Cortex of kidney (tissue), 1 donor: ENCODE measurements at places on chromosomes 5 and 9.

DNA sequence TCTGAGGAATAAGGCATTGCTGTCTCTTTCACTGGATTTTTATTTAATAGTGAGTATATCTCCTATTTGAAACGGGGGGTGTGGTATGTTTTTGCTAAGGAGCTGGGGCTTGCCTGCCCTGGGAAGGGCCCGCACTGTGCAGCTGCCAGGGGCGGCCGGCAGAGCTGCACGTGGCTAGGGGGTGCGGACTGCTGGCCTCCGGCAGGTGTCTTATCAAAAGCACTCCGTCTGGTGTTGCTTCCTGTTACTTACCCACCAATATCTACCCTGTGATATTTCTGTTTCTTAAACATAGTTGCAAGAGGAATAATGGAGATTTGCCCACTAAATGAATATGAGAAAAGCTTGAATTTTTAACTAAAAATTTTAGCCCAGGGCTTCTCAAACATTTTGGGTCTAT is 232.0 kb downstream of the IRX1 start:
- no peak for DNase-seq

GRCh38 chr5:74949976-74950375 is 83.8 kb upstream of the FAM169A start:
- DNase-seq = no peak

DNA sequence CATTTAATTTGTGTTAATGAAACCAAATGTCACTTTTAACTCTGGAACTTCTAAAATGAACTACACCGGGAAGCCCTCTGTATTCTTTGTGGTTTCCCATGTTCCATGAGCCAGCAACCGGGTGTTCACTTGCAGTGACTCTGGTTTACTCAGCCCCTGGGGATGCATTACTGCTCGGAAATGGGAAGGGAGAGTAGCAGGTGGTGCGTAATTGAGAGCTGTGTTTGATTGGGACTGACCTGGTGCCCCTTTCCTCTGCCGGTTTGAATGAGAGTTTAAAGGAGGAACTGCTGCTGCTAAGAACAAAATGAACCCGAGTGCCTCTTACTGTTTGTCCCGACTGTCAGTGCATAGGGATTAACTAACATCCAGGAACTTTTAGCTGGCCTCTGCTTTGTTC is 100.1 kb upstream of the DHFR start:
- DNase-seq = no peak

DNA sequence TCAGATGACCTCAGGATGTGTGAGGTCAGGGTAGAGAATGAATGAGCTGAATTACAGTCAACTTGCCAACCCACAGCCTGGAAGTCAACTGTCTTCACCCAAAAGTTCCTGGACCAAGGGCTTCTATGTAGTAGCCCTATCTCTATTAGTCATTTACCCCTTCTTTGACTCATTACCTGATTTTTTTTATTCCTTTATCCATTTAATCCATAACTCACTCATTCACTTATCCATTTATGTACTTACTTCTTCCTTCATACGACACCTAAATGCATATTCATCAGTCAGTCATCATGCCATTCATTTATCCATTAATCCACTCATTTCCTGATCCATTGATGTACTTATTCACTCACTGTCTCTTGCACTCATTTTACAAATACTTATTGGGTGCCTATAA is 212.7 kb downstream of the PAPPA start:
- no peak for DNase-seq

DNA sequence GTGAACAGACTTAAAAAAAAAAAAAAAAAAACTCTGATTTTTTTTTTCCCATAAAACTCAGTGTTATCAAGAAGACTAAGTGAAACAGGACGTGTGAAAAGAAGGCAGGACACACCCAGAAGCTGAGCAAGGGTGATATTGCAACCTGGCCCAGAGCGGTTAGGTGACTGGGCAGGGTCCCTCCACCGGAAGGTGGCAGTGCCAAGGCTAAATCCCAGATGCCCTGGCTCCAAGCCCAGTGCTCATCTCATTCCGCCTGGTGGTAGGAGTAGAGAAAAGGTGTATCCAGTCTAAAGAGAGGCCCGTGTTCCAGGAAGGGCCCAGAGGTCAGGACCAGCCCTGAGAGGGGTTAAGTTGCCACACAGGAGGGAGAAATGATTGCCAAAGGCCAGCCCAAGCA is 51.5 kb upstream of the SAP30L start:
- DNase-seq = no peak

DNA sequence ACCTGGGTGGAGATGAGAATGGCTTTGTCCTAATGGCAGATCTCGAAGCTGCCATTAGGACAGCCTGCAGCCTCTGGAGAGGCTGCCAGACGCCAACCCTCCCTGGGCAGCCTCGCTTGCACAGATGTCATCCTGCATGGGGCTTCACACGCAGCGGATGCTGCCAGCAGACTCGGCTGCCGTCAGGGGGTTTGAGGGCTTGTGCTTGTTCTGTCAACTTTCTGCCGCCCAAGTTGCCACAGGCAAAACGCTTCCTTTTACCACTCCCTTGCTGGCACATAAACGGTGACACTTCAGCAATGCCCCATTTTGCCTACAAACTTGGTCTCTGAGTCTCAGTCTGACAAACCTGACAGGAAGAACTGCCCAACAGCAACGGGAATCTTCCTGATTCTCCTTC is 24.7 kb downstream of the DAP start:
- no peak for DNase-seq

DNA sequence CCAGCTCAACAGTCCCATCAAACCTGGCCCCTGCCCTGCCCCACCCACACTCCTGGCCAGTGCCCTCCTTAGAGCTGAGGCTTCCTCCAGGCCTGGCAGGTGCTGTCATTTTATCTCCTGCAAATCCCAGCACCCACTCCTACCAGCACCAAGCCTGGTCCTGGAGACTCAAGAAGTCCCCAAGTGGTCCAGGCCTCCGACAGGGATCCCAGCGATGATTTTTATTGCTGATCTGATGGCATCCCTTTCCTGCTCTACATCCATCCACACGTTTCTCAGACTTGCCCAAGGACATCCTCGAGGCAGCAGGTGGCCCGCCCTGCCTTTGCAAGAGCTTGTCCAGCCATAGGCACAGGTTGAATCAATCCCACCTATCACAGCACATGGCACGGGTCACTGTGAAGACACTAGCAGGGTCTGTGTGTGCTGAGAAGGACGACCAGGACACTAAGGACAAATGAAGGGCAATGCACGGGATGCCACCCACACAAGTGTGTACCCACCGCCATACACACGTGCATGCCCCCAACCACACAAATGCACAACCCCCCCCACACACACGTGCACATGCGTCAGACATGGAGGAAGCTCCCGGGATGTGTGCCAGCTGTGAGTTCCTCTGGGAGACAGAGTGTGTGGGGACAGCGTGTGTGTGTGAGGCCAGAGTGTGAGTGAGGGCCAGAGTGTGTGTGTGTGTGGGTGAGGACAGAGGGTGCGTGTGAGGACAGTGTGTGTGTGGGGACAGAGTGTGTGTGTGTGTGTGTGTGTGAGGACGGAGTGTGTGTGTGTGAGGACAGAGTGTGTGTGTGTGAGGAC is 62.4 kb upstream of the UBAC1 start:
- DNase-seq = no peak

DNA sequence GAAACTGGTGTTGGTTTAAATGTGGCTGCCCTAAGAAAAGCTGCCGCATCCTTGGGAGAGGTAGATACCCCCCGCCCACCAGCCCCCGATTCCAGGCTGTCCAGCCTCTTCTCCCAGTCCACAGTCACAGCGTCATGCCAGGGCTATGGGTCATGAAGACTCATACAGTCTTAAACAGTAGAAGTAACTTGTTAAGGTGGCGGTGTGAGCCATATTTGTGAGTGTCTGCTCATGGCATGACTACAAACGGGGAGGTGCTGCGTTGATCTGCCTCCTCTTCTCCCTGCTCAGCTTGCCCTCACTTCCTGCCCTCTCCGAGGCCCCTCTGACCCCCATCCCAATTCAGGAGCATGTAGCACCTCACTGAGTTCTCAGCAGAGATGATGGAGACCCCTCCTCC is 20.8 kb downstream of the FGD3 start:
- no peak for DNase-seq

DNA sequence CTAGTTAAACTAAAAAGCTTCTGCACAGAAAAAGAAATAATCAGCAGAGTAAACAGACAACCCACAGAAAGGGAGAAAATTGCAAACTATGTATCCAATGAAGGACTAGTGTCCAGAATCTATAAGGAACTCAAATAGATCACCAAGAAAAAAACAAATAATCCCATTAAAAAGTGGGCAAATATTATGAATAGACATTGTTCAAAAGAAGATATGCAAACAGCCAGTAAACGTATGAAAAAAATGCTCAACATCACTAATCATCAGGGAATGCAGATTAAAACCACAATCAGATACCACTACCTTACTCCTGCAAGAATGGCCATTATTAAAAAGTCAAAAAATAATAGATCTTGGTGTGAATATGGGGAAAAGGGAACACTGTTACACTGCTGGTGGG is 119.9 kb downstream of the FRMD3 start:
- DNase-seq = no peak

- no peak for DNase-seq
Measured at GRCh38 chr5:180170810-180171567, 38.0 kb downstream of the RASGEF1C start.

DNA sequence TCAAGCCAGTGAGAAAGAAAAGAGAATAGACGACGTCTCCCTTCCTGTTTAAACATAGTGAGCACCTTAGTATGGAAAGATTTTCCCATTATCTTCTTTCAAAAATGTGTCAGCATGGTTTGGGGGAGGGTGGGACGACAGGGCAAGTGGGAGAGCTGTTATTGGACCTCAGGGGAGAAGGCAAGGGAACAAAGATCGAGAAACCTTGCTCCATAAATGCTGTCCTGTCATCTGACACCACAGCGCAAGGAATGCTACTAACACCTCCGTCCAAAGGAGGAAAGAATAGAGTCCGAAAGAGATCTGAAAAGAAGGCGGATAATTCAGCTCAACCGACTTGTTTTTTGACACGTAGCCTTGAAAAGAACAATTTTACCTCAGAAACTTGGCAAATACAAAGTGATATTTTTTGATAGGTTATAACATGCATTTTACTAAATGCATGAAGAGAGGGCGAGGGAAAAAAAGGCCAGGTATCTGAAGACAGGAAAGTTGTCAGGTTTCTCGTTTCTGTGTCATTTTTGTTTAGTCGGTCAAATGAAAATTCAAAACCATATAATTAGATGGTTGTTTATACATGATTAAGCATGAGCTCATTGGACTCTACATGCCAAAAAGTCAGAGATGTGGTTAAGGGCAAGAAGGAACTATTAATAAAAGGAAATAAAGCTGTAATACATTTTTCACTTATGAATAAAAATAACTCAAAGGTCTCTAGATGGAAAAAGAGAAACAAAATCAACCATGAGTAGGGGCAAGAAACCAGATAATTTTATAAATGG is 155.7 kb downstream of the GLIS3 start:
- no peak for DNase-seq

- DNase-seq = no peak
Measured at GRCh38 chr5:141843156-141843927, 34.9 kb downstream of the PCDH1 start.

GRCh38 chr9:8401961-8402705 is 602.6 kb upstream of the DMAC1 start:
- DNase-seq = no peak

GRCh38 chr9:135326141-135326540 is 153.4 kb upstream of the PPP1R26 start:
- no peak for DNase-seq

GRCh38 chr5:124572971-124573370 is 173.5 kb downstream of the ZNF608 start:
- DNase-seq = no peak

GRCh38 chr5:127746756-127747155 is 43.6 kb downstream of the CCDC192 start:
- no peak for DNase-seq

DNA sequence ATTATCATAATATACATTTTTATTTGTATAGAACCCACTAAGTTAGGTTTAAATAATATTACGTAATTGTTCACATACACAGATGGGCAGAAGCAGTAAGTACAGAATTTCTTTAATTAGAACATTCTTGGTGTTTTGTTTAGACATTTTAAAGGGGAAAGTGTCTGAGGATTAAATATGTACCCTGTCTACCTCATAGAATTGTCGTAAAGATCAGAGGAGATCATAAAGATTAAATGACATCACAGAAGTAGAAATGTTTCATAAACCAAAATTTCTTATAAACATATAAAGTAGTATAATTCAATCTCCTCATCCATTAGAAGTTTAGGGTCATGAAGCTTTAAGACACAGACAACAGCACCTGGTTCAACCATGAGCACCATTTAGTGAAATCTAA is 20.1 kb downstream of the DEPDC1B start:
- no peak for DNase-seq

DNA sequence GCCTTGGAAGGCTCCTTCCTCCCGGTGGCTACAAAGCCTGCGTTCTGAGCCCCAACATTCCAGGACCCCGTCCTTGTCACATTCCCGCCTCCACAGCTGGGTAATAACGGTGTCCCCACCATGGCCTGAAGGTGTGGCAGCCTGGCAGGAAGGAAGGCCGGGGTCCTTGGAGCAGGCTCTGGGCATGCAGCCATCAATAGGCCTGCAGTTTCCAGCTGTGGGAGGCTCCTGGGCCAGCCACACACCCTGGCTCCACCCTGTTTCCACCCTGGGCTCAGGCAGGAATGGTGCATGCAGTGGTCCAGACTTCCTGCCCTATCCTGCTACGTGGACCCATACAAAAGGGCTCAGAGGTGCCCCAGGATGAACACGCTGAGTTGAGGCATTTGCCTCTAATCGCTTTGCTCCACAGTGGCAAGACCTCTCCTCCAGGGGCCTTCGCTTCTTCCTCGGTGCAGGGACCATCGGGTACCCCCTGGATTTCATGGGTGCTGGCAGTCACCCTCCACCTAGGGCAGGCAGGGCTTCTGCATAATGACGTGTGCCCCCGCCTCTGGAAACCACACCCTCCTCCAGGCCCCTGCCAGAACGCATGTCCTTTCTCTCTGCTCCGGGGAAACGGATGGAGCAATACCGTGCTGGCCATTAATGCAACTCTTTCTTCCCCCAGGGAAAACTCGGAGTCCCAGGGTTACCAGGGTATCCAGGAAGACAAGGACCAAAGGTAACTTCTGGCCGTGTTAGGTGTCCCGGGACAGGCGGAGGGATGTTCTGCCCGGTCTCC is 95.1 kb upstream of the FCN2 start:
- DNase-seq = no peak

- DNase-seq = no peak
Measured at GRCh38 chr5:180090769-180091546, 19.4 kb upstream of the RNF130 start.

DNA sequence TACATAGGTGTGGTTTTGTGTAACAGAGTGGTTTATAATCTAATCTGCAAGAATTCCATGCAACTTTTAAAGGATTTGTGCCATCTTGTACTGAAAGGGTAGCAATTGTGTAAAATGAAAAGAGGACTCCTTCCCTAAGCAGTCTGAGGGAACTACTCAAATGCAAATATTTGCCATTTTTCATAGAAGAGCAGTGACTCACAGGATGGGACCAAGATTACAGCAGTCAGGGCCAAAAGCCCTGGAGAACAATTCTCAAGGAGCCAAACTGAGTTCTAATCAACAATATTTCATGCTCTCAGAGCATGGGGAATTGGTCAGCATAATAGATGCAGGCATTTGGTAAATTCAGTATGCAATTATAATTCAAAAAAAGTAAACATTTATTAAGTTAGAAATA is 495.8 kb downstream of the CHSY3 start:
- DNase-seq = no peak

- DNase-seq = no peak
Measured at GRCh38 chr5:40465416-40465815, 214.3 kb upstream of the PTGER4 start.

- no peak for DNase-seq
Measured at GRCh38 chr5:115968770-115969169, 6.5 kb downstream of the LVRN start.
